ENCODE measurements at places on chromosomes 7 and 10. TPM values are rescaled to one million over a fixed set of nuclear protein-coding genes. Genes with fewer than 3 reads are reported as not detected.
A peak's percentile ranks its signal among the peaks of the same experiment; 100 is the strongest.

The AGBL3 gene
- 2.5 TPM for total RNA-seq

The PRKG1 gene
- 0.92 TPM for total RNA-seq

The MRC1 gene
- total RNA-seq = 0.21 TPM

DNA sequence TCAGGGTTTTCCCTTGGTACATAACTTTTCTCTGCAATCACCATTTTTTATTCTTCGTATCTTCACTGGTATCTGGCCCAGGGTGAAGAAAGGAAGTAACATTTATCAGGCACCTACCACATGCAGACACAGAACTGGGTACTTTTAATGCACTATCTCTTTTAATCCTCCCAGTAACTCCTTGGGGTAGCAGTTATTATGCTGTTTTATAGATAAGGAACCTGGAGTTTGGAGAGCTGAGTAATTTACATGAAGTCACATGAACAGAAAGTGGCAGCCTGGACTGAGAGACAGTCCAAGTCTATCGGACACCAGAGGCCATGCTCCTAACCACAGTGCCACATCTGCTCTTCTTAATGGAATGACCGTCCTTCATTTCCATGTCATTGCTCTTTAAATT lies 117.1 kb upstream of the PODXL start:
- no peak for DNase-seq

- no peak for DNase-seq
These were observed 156.8 kb upstream of the FRMD4A start for GRCh38 chr10:14487488-14487883.

- no peak for DNase-seq
These were observed 549.0 kb downstream of the REEP3 start for GRCh38 chr10:64070241-64070640.

- no peak for DNase-seq
These were observed 79.1 kb downstream of the PRTFDC1 start for GRCh38 chr10:24873281-24873683.

DNA sequence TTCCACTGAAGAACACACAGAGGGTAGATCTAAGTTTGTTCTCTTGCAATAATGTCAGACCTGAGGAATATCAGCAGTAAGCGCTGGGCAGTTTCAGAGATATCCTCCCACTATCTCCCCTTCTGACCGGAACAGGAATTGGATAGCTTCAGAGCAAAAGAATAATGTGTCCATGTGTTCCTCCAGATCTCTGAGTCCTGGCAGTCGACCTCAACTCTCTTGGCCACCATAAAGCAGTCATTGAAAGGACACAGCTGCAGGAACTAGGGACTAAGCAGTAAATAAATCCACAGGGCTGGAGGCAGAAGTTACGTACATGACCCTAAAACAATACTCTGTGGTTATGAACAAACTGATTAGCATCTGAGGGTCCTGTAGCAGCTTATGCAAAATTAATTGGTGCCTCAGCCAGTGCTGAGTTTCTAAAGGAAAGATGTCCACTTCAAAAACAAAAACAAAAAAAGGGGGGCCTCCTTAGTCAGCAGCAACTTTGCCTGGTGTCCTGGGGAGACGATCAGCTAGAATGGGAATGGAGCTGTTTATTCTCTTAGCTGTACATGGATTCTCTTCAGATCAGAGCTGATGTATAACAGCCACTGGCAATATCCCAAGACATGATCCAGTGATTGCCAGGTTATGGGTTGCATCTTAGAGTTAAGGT lies 6.4 kb upstream of the PRTFDC1 start:
- no peak for DNase-seq

- no peak for DNase-seq
These were observed 36.6 kb downstream of the ABCB5 start for GRCh38 chr7:20651960-20652544.

DNA sequence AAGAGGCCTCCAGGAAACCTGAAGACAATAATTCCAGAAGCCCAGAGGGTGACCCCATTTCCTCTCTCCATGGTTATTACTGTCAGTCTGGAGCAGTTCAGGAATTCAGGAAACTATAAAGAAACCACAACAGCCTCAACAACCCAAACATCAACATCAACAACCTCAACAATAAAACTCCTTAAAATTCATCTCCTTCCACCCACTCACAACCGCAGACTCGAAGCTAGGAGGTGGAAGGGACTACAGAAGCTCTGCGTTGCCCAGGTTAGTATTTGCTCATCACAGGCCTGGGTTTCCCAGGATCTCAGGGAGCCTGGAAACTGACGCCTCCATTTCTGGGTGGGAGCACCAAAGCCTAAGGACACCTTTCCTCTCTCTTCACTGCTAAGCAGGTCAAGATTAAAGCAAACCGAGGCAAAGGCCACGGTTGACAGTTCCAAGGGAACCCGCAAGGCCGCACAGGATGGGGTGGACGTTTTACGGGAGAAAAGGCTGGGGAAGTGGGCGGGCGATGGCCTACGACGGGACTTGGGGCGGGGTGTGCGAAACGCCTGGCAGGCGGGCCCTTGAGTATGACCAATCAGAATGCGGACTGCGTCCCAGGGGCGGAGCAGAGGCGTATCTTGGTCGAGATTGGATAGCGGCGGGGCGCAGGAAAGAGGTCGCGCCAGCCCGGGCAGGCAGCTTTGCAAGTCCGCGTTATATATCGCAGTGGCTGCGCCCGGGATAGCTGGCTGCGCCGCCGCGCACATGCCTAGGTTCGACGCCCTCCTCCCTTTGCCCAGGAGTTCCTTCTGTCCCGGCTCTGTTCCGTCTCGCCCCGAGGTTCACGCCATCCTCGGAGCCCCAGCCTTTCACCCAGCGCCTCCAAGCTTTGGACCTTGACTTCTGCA lies at the start of gene ELOVL3:
Gene ELOVL3 (plus strand): TSS at position 654 of the 896 bp plus-strand sequence. CDS start 250 bp downstream, outside the sequence.
- DNase-seq = peak; percentile 50

GRCh38 chr7:8056439-8056838 lies 87.8 kb downstream of the GLCCI1 start:
- DNase-seq = no peak

- DNase-seq = peak; percentile 24
These were observed 26.7 kb downstream of the MICALL2 start for GRCh38 chr7:1432411-1433082.

GRCh38 chr10:116741391-116742351 lies 695 bp downstream of the HSPA12A start:
- DNase-seq = no peak

DNA sequence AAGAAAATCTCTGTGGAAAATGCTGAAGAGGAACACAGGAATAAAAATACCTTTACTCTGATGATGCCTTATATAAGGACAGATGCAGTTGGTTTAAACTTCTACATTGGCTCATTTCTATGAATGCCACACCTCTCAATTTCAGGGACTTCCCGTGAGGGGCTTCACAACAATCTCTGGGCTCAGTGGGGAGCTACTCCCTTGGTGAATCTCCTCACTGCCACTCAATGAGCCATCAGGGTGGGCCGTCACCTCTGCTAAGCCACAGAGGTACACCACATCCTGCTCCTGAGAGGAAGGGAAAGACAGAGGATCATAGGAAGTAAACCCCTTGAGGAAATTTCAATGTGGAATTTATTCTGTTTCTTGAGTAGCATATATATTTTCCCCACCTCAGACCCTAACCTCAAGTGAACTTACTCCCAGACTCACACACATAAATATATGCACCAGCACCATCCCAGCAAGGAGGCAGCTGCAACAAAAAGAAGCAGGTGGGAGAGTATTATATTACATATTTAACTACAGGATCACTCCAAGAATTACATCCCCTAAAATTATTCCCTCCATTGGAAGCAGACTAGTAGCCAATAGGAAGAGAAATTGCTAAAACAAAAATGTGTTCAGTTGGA lies 63.3 kb upstream of the PRSS1 start:
- DNase-seq = no peak

- no peak for DNase-seq
These were observed 89.3 kb downstream of the NPSR1 start for GRCh38 chr7:34747176-34747781.

GRCh38 chr7:113548137-113548536 lies 370.7 kb downstream of the PPP1R3A start:
- DNase-seq = no peak

GRCh38 chr7:52670608-52671225 lies 364.7 kb upstream of the POM121L12 start:
- DNase-seq = no peak

DNA sequence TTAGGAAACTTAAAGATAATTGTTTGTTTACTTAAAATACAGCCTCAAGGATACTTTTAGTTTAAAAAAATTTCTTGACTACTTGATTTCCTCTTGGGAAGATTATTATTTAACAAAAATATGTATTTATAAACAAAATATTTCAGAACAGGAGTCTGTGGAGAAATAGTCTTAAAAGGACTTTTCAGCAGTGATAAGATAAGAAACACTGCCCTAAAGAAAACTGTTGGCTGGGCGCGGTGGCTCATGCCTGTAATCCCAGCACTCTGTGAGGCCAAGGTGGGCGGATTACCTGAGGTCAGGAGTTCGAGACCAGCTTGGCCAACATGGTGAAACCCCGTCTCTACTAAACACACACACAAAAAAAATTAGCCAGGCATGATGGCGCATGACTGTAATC lies 22.6 kb upstream of the HERPUD2 start:
- DNase-seq = no peak
